ENCODE measurements at places on chromosomes 5 and 9.

GRCh38 chr5:73759771-73760170, 133.8 kb downstream of the ARHGEF28 start:
- no peak for DNase-seq

GRCh38 chr9:21432672-21433425, 7.4 kb upstream of the IFNA1 start:
- DNase-seq = no peak

DNA sequence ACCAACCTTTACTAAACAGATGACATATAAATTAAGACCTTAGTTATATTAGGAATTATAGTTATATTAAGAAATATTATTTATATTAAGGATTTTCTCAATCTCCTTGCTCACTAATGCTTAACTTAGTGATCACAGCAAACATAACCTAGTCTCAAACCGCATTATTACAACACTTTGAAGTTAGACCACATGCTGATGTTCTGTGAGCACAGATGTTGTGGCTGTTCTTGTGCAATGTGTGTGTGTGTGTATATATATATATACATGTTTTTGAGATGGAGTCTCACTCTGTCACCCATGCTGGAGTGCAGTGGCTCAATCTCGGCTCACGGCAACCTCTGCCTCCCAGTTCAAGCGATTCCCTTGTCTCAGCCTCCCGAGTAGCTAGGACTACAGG, 20.5 kb downstream of the ELP1 start:
- DNase-seq = no peak

DNA sequence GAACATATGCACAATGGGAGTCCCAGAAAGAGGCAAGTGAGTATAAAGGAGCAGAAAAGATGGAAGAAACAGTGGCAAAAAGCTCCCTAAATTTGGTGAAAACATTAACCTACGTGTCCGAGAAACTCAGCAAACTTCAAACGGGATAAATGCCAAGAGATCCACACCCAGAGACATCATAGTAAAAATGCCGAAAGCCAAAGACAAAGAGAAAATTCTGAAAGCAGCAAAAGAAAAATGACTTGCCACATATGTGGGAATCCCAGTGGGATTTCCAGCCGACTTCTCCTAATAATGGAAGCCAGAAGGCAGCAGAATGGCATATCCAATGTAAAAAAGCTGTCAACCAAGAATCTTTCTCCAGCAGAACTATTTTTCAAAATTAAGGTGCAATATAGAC, 101.2 kb downstream of the ADAMTS2 start:
- no peak for DNase-seq

DNA sequence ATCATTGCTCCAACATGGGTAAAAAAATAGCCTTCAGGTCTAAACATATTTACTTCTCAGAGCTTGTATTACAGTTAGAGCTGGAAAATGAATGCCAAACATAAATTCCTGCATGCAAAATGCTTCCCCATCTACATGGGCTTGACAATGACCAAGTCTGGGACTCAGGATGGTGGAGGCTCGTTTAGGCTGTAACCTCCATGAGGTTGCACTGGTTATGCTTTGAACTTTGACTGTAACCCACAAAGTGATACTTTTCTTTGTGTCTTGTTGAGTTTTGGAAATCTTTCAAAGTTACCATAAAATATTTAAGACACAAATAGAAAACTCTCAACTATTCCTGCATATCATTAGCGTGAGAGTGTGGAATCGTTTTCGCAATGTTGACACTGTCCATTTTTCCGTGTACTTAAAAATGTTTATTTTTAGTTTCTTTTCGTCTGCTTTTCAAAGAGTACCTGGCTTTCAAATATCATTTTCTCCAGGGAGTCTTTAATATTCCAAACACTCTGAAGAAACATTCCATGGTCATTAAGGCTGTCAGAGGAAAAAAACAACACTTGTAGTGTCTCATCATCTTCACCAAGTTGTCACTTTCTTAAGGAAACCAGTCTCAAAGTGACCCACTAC, 487.8 kb downstream of the ENC1 start:
- DNase-seq = no peak

DNA sequence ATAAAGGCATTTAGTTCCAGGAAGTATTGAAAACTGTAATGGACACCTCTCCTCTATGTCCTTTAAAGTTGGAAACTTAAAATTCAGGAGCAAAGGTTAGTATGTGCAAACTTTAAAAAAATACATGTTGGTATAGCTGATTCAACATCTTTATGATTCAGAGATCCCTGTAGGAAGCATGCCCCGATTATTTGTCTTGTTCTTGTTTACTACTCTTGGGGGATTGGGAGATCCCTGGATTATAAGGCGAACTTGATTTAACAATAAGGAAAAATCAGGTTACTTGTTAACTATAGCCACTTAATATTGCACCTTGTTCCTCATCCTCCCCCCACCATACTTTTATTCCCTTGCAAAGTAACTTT, 1.7 kb downstream of the F2RL1 start:
- no peak for DNase-seq

DNA sequence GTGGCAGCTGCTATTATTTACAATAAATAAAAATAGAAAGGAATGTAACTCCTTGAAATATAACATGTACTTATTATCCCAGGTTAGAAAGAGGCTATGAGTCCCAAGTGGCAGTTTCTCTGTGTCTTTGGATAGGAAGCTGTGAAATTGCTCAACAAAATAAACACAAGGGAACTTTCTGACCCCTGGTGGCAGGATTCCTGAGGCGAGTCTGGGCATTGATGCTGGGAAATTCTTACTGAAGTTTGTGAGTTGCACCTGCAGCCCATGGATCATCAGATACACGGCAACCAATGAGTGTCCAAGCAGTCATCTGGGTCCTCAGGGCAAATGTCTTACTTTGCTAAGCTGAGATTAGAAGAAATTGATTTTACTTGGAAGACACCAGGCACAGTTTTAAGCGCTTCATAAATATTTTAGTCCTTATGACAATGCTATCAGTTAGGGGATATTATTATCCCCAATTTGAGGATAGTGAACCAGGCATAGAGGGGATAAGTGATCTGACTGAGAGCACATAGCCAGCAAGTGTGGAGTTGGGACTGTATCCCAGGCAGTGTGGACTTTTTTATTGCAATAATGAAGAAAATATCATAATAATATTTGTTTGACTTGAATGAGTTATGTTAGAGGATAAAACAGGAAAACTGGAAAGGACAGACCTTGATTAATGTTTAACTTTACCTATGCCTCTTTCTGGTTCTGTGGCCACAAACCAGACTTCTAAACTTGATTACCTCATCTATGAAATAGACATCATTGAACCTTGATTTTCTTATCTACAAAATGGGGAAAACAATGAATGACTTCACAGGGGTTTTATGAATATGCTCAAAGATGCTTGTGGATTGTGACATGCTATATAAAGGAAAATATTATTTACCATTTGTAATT, 265.5 kb upstream of the ADAMTSL1 start:
- no peak for DNase-seq

- DNase-seq = no peak
These were observed 374.0 kb downstream of the ZNF608 start for GRCh38 chr5:124372457-124372856.

GRCh38 chr9:2718001-2718697, 839 bp downstream of the KCNV2 start:
- DNase-seq = no peak

DNA sequence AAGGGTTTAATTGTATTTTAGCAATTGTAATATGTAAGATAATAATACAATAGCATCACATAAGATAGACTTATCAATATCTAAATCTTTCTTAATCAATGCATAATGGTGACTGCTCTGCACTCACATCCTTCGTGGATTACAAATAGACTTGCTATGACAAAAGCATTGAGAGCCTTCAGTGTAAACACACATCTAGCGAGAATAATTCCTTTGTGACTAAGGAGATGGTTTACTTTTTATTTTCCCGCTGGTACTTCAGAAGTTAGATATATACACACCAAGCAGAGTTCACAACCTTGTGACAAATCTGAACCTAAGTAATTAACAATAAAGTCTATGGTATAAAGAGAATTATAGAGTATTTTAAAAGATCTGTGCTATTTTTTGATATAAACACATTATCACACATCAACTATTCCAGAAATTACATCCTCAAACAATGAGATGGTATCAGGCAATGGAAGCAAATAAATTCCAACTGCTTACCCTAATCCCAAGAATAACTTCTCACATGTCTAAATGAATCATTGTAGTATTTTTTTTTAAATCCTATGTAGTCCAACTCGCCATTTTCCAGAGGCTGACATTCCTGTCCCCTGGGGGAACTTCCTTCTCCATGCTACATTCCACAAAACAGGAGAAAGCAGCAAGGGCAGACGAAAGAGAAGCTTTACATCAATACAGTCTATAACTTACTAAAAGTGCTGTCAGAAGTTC, 51.2 kb downstream of the MAPKAP1 start:
- no peak for DNase-seq

DNA sequence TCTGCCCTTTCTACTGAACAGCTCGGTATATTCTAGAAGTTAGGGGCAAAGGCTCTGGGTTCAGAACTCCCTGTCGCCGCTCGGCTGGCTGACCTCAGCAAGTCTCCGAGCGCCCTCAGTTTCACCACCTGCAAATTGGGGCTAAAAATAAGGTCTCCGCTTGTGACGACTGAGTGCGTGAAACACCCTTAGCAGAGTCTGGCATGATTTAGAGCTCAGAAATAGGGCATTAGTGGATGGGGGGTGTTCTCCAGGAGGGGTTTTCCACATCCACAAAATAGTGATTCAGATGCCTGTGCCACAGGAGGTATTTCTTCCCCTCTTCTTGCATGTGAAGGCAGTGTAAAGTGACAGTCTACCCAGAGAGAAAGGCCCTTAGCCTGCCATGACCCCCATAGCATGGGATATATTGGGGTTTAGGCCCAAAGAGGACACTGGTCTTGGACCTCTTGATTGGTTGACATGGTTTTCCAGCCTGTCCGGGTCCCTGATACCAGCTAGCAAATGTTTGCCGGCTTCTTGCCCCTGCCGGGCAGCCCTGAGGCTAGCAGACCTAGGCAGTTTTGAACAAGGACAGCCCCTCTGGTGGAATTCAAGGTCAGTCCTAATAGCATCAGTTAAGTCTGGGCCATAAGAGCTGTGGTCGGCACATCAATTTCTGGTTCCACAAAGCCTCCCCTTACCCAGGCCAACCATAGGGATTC, 1.4 kb downstream of the ERGIC1 start:
- DNase-seq = no peak

DNA sequence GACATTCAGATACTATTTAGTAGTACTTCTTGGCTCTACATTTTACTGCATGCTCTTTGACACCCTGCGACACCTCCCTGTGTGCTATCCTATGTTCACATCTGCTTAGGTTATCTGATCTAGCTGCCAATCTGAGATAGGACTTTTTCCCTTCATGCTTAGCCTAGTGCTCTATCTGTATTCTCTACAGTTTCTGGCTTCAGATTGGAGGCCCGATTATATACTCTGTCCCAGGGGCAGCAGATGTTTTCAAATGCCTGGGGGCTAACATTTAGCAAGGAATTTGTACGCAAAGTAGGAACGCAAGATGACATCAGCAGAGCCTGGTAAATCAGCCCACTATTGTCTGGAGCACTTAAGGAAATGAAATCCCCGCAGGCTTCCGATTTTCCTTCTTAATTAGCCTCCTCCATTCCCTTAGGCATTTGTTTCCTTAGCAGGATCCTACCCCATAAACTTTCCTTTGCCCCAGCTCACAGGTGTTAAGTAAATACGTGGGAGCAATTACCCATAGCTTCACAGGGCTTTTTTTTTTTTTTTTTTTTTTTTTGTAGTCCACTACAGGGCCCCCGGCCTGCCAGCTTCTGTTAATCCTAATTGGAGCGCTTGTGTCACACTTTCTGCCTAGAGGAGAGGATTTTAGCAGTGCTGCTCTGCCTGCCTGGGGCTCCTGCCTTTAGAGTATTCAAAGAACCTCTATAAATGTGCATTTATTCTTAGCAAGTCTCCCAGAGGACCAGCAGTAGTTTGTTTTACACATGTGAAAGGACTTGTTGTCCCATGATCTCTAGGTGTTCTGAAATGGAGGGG, 61.1 kb upstream of the LPAR1 start:
- DNase-seq = no peak

DNA sequence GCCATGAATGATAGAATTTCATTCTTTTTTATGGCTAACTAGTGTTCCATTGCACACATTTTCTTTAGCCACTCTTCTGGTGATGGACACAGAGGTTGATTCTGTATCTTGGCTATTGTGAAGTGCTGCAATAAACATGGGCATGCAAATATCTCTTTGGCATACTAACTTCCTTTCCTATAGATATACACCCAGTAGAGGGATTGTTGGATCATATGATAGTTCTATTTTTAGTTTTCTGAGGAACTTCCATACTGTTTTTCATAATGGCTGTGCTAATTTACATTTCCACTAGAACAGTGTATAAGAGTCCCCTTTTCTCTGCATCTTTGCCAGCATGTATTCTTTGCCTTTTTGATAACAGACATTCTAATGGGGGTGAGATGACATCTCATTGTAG, 50.4 kb upstream of the CDK5RAP2 start:
- no peak for DNase-seq

GRCh38 chr5:32794086-32794485, 83.0 kb downstream of the NPR3 start:
- DNase-seq = no peak

DNA sequence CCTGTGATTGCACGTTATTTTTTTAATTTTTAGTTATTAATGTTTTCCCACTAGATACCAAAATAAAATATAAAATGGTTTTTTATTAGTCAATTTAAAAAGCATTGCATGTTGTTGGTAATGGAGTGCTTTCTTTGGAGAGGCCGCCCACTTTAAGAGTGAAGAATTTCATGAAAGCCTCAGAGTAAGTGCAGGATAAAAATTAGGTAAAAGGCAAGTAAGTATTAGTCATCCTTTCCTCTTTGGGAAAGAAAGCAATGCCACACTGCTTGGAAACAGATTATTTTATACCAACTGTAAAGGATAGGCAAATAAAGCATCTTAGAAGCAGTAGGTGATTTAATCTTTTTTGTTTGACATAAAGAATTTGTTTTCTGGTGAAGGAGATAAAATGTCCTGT, 62.9 kb downstream of the HSD17B4 start:
- no peak for DNase-seq

Measured in activated T-cell treated with anti-CD3 and anti-CD28 coated beads for 48 hours (primary cell).